ENCODE measurements at places on chromosomes 16 and 17. TPM values are rescaled to one million over a fixed set of nuclear protein-coding genes. Genes with fewer than 3 reads are reported as not detected.

DNASE1 gene
- 4.9 TPM for total RNA-seq

KIF2B gene
- not detected for total RNA-seq

MYH8 gene
- total RNA-seq, result not detected

KCNH6 gene
- not detected for total RNA-seq

SMPD3 gene
- total RNA-seq, result 0.09 TPM

WNT9B gene
- not detected for total RNA-seq

Measured in A549 treated with CpdA at 1 μM for 4 hours (cell line).